ENCODE measurements at places on chromosomes 7 and 10.

DNA sequence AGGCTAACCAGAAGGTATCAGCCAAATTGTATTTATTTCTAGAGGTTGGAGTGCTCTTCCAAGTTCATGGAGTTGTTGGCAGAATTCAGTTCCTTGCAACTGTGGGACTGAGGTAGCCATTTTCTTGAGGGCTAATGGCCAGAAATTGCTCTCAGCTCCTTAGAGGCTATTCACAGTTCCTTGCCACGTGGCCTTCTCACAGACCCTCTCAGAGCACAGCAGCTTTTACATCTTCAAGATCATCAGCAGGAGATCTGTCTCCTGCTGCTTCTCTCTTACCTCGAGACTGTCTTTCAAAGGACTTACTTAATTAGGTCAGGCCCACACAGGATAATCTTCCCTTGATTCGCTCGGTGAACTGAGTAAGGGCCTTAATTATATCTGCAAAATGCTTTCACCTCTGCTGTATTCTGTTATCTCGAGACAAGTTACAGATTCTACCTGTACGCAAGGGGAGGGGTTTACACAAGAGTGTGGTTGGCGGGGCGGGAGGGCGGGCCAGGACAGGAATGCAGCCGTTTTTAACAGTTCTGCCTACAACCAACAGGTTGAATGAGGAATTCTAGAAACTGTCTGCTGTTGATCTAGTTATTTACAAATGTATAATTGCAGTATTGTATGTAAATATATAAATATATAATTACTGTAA is 15.0 kb downstream of the MIOS start:
- no peak for DNase-seq

GRCh38 chr10:3548702-3549101 is 236.3 kb downstream of the KLF6 start:
- no peak for DNase-seq

DNA sequence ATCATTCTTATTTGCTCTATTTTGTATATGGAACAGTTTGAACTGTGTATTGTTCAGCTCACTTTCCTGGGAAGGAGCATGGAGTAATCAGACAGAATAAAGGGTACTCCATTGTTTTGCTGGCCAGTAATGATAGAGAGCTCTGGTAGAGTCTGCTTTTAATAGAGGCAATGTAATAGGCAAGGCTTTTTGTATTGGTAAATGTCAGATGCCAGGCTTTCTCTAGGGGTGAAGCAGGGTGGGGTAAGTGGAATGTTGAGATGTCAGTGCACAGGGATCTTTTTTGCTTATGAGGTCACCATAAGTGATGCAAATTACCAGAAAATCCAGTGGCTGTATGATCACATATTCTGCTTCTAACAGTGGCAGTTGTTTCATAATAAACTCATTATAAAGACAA is 1088.3 kb upstream of the SORCS1 start:
- no peak for DNase-seq

DNA sequence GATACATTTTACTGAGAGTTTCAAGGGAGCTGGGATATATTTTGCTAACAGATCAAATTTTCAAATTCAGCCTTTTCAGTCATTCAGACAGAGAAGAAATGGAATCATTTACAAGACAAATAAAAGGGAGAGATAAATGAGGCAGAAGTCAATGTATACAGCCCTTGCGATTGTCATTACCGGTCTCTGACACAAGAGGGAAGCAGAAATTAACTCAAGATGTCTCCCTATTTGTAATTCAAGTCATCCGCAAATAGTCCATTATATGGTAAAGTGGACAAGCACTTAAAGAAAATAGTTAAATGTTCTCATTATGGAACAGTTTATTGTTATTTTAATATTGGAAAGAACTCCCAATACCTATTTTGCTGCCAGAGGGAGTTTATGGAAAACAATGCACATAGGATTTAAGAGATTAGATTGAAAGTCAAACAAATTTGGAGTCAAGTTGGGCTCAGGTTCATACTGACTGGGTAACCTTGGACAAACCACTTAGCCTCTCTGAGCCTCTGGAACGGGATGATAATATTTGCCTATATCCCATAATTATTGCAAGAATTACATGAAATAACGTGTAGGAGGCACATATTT is 89.3 kb upstream of the PRKCQ start:
- DNase-seq: no peak

- no peak for DNase-seq
Observed at GRCh38 chr7:28684650-28685241, 272.4 kb downstream of the CREB5 start.

DNA sequence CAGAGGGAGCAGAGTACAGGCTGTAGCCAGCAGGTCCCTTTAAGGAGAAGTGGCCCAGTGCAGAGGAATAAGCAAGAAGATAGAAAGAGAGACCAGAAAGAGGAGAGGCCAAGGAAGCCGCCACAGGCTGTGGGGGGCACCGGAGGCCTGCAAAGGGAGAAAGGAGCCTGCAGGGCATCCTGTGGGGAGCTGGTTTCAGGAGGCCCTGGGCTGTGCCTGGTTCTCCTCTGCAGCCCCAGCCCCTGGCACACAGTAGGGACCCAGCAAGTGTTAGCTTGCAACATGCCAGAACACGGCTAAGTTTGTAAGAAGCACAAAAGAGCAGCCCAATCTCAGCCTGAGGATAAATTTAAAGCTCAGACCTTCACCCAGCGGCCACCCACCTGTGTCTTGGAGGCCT is 12.3 kb upstream of the C10orf71 start:
- DNase-seq: no peak

DNA sequence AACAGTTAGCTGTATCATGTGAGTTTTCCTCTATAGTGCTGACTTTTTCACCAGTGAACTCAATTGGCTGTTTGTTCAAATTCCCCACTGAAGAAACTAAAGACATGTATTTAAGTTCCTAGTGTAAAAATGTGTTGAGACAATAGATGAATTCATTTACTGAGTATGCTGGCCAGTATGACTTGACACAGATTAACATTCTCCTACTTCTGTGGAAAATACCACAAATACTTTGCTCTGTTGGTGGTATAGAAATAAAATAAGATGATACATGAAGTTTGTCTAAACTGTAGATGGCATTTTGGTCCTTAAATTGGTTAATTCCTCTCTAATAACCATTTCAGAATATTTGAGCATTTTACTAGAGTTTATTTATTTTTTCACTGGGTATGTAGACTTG is 227.7 kb upstream of the TEX47 start:
- no peak for DNase-seq

All from NCI-H446 treated with DMSO at 0.1 percent for 48 hours (cell line).